ENCODE measurements at places on chromosomes 6 and 20. TPM values are rescaled to one million over a fixed set of nuclear protein-coding genes. Genes with fewer than 3 reads are reported as not detected.

NCOA7 gene
- total RNA-seq = 64.4 TPM

BPI gene
- 0.44 TPM for total RNA-seq

EPB41L1 gene
- 68.9 TPM for total RNA-seq

OPN5 gene
- not detected for total RNA-seq

ZBTB9 gene
- 9.5 TPM for total RNA-seq

EEF1A2 gene
- 0.77 TPM for total RNA-seq

- H3K27me3 ChIP-seq = no peaks in the 10 kb centered on the region
- H3K4me3 ChIP-seq = no peak overlapping the region
- H3K4me1 ChIP-seq = peaks cover 17% of the 10 kb centered on the region
- no peak overlapping the region for H3K27ac ChIP-seq
- peaks cover 68% of the 10 kb centered on the region for H3K36me3 ChIP-seq
These were observed 19.7 kb upstream of the MROH8 start for GRCh38 chr20:37198932-37199660.

DNA sequence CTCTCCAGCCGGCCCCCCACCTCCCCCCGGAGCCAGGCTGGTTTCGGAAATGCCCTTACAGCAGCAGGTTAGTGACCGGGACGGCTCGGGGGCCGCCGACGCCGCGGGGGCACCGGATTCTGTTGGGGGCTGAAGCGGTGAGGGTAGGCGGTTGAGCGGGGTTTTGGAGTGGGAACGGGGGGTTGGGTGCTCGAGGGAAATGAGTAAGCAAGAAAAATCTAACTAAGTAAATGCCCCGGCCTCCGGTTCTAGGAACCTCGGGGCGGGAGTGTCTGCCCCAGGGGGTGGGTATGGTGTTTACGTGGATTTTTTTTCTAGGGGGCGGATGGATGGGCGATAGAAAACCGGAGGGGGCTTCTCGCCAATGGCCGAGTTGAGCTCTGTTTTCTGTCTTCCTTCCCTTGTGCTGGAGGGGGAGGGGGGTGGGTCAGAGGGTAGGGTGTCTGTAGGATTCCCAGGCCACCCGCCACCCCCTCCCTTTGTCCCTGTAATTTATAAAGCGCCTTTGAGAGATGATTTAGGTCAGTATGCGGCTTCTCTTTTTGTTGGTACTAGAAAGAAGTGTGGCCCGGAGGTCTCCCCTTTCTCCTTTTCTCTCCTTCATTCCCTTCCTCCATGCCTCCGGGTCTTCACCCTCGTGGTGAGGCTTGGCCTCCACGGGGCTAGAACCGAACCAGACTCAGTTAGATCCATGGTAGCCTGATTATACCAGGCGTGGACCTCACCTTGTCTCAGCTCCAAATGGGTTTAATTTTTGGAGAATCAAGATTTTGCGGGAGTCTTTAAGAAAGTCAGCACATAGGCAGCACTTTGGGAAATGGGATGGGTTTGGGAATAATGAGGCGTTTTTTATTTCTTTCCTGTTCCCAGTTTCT lies 2.3 kb downstream of the E2F3 start:
- H3K4me3 ChIP-seq = peak overlapping the region; percentile 79
- H3K4me1 ChIP-seq = peaks cover 12% of the 10 kb centered on the region
- no peaks in the 10 kb centered on the region for H3K27me3 ChIP-seq
- H3K36me3 ChIP-seq = no peaks in the 10 kb centered on the region
